NCI-H1105 treated with DMSO at 0.1 percent for 48 hours (cell line): ENCODE measurements at places on chromosomes 13 and 19.

GRCh38 chr19:29501816-29502580 is 23.8 kb upstream of the VSTM2B start:
- DNase-seq: no peak

DNA sequence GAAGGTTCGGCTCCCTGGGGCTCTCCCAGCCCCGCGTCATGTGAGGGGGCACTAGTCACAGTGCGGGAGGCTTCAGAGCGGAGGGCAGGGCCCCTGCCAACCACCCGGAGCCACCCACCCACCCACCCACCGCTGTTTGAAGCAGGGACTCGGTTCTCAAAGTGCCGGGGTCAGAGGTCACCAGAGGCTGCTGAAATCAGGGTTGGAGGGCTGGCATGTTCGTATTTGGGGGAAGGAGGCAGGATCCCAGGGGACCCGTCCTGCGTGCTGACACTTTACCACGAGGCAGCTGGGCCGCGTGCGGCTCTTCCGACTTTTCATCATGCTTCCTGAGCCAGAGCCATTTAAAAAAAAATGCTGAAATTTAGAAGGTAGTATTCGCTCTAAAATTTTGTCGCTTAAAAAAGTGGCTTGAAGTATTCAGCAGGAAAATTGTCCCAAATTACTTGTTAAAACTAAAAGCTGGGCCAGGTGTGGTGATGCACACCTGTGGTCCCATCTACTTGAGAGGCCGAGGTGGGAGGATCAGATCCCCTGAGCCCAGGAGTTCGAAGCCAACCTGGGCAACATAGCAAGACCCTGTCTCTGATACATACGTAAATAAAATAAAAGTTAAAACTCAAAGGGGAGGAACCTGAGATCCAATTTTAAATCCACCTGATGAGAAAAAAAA is 21.2 kb downstream of the ATP11A start:
- no peak for DNase-seq

DNA sequence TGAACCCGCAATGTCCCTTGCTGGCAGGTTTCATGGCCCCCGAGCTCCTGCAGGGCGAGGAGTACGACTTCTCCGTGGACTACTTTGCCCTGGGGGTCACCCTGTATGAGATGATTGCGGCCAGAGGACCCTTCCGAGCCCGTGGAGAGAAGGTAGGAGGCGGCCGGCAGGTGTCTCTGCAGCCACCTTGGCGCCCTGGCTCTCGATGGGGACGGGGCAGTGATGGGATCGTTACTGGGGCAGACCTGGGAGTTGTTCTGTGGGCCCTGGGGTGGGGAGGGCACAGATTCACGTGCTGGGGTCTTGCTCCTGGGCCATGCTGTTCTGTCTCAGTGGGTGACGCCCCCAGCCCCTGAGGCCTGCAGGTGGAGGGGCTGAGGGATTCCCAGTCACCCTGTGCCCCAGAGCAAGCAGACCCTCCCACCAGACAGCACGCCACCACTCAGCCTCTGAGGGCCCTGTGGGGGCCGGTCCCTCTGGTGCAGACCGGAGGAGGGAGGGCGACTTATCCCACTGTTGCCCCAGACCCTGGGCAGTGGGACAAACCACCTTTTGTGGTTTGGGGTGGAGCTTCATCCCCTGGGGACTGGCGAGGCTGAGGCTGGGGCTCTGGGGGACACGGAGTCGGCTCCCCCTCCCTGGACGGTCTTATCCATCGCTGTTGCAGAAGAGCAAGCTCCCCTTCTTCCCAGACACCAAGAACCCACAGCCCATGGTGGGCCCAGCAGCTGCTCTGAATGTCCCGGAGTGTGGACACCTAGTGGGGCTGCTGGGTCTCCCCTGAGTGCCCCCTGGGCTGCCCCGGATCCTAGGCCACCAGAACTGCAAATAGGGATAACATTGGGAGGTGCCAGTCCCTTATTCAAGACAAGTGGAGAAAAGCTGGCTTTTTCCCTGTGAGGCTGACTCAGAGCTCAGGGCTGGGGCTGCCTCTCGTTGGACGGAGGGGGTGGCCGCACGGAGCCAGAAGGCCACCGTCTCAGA is 27.5 kb upstream of the TMEM255B start:
- DNase-seq: no peak

DNA sequence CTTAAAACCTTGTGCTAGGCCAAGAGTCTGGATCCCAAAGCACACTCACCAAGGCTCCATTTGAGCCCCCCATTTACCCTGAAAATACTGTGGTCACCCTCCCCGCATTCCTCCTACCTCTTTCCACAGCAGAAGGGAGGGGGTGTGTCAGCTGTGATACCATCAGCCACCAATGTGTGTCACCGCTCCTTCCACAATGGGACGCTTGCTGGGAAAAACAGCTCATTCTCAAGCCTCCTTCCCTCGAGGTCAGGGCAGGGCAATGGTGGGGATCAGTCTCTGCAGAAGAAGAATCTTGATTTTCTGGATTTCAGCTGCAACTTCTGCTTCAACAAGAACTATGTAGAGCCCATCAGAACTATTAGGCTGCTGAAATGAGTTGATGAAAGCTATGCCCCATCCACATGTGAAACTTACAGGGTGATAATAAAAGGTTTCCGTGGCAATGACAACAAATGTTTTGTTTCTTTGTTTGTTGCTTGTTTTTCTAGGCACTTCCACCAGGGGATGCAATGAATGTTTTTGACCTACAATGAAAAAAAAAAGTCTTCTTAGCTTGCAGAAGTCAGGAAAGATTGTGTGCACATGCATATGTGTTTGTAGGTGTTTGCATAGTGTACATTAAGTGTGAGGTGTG is 26.4 kb upstream of the ZNF507 start:
- DNase-seq: peak; percentile 7

GRCh38 chr19:12117201-12117970 is 22.8 kb downstream of the ZNF20 start:
- no peak for DNase-seq

DNA sequence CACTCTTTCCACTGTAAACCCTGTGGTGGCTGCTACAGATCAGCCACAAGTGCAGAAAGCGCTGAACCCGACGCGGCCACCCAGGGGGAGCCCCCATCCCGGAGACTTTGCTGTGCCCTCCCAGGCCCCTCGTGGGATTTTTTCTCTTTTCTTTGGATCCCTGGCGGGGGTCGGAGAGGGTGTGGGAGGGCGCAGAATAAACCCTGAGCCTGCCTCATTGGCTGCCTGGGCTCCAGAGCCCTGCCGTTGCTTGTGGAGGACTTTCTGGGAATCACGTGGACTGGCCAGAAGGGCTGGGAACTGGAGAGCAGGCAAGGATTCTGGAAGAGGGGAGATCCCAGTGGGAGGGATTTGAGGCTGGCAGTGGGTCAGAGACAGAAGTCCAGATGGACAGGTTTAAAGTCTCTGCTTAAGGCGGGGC is 24.9 kb downstream of the GADD45B start:
- DNase-seq: no peak

- no peak for DNase-seq
Measured at GRCh38 chr13:60020288-60020687, 143.4 kb downstream of the DIAPH3 start.

GRCh38 chr19:42426643-42427042 is 545 bp downstream of the LIPE start:
- DNase-seq: no peak

DNA sequence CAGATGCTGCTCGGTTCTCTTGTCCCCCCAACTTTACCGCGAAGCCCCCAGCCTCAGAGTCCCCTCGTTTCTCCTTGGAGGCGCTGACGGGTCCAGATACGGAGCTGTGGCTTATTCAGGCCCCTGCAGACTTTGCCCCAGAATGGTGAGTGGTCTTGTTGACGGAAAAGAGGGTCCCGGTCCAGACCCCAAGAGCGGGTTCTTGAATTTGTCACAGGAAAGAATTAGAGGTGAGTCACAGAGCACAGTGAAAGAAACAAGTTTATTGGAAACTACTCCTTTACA is 589 bp downstream of the POLR1G start:
- no peak for DNase-seq

DNA sequence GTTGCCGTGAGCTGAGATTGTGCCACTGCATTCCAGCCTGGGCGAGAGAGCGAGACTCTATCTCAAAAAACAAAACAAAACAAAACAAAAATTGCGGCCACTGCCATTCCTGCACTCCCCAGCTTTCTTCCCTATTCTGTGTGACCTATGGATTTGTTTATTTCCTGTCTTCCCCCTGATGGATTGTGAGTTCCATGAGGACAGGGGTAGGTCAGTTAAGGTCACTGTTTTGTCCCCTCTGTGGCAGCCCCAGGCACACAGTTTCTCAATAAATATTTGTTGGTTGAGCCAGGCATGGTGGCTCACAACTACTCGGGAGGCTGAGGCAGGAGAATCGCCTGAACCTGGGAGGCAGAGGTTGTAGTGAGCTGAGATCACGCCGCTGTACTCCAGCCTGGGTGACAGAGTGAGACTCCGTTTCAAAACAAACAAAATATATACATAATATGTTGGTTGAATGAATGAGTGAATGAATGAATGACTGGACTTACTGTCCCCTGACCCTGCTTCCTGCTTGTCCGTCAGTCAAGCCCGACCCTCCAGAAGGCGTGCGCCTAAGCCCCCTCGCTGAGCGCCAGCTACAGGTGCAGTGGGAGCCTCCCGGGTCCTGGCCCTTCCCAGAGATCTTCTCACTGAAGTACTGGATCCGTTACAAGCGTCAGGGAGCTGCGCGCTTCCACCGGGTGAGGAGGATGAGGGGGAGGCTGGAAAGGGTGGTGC is 5.0 kb downstream of the EBI3 start:
- no peak for DNase-seq
